Regular cardiac myocyte (primary cell): ENCODE measurements at places on chromosomes 3 and 15. TPM values are rescaled to one million over a fixed set of nuclear protein-coding genes. Genes with fewer than 3 reads are reported as not detected.

Gene ESYT3
- 0.19 and 1.4 TPM in 2 replicates for total RNA-seq

Gene PLOD2
- 639 and 1,238 TPM in 2 replicates for total RNA-seq

Gene C3orf52
- total RNA-seq = 7.9 and 9.3 TPM in 2 replicates

Gene GP9
- not detected in 2 replicates for total RNA-seq

Gene SPINK8
- not detected in 2 replicates for total RNA-seq

Gene BFSP2
- not detected in 2 replicates for total RNA-seq

Gene TM6SF1
- total RNA-seq = 0.85 and 0.96 TPM in 2 replicates

Gene LTK
- under 0.01 and 0.19 TPM in 2 replicates for total RNA-seq

Gene FETUB
- not detected in 2 replicates for total RNA-seq

Gene CYP8B1
- total RNA-seq = not detected in 2 replicates

Gene AHSG
- not detected in 2 replicates for total RNA-seq

Gene CTNNB1
- 787 and 1,039 TPM in 2 replicates for total RNA-seq

Gene MEF2A
- total RNA-seq = 15.7 and 44.8 TPM in 2 replicates
